ENCODE measurements at places on chromosomes 5 and 9.

- no peak for DNase-seq
Observed at GRCh38 chr5:119275601-119276173, 80.1 kb upstream of the TNFAIP8 start.

DNA sequence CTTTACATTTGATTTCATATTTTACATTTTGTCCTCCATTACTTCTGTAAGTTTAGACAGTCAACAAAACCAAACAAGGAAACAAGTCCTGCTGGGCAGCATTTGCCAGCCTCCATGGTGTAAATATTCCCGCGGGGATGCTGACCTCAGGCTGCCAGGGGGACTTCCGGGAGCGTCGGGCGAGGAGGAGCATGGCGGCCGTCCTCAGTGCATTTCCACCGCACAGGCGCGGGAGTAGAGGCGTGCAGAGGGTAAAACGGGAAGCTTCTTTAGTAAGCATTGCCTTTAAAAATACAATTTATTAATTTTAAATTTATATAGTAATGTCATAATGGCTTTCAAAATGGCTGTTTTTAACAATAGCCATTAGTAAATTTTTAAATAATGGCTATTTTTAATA is 385.3 kb upstream of the IRX4 start:
- no peak for DNase-seq

DNA sequence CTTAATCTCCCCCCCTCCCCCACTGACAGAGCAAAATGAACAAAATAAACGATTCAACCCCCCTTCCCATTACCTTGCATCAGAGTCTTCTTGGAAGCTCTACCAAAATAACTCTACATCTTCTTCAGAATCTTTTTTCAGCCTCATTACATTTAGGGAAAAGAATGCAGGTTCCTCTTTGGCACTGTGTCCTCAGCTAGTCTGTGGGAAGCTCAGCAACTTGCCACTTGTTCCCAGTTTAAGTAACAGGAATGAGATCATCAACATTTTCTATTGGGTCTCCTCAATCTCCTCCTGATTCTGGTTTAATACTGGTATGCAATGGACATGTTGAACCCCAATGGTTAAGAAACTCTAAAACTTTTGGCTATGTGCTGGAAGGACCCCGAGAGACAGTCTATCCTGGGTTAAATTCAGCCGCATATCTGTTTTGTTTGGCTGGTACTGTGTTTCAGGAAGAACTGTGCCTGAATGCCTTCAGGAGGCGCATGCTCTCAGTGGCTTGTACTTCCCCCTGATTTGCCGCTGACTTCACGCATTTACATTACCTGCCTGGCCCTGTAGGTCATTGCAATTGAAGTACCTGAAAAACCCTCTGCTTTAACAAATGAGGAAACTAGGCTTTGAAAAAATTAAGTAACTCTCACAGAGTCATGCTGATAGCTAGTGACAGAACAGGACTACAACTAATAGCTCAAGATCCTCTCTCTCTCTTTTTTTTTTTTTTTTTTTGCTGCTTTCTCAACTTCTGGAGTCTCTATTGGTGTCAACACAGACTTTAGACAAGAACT is 78.1 kb upstream of the HMHB1 start:
- no peak for DNase-seq

GRCh38 chr9:34079181-34079580 is 30.5 kb upstream of the UBAP2 start:
- DNase-seq = no peak

DNA sequence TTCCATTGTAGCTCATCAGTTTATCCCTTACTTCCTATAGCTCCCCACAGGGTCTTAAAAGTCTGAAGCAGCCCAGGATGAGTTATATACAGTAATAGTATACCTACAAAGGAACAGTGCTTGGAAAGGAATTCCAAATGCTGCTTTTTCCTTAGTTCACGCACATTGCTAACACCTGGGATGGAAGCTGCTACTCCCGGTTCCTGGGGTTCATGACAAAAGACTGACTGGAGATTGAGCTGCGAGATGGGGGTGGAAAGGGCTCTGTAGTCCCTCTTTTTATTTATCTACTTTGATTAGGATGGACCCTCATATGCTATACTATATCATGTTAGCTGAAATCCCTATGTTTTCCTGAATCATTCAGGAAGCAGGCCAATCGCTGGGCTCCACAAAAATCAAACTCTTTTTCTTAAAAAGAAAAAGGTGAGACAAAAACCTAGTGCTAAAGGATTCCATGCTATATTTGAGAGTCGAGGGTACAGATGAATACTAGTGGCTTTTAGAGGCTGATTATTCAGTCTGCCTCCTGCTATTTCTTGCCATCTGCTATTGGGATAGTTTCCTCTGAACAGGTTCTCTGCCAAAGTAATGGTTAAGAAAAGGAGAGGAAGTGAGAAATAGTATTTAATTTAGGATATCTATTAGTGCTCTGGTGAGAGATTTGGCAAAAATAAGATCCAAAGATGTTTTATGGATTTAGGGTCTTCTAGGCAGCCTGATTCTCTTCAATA is 81.2 kb downstream of the MRPS27 start:
- no peak for DNase-seq

DNA sequence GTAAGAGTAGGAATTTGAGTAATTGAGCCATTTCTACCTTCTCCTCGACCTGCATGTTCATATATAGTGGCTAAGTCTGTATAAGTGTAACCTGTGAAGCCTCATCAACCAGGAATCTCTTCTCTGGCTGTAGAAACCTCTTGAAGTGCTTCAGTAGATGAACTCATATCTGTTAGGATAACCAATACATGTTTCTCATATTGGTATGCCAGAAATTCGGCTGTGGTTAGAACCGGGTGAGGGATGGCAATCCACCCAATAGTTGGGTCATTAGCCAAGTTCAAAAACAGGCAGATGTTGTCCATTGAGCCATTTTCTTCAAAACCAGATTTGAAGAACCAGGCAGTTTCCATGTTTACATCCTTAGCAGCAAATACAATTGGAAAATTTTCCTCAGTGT is 28.9 kb upstream of the GSN start:
- DNase-seq = no peak

- no peak for DNase-seq
Observed at GRCh38 chr5:162240734-162241133, 173.2 kb downstream of the GABRG2 start.

- DNase-seq = no peak
Observed at GRCh38 chr5:154611341-154611767, 133.3 kb upstream of the HAND1 start.

- no peak for DNase-seq
Observed at GRCh38 chr9:113992276-113992951, 85.7 kb downstream of the AMBP start.

GRCh38 chr9:98445576-98445975 is 190.1 kb upstream of the TBC1D2 start:
- no peak for DNase-seq

DNA sequence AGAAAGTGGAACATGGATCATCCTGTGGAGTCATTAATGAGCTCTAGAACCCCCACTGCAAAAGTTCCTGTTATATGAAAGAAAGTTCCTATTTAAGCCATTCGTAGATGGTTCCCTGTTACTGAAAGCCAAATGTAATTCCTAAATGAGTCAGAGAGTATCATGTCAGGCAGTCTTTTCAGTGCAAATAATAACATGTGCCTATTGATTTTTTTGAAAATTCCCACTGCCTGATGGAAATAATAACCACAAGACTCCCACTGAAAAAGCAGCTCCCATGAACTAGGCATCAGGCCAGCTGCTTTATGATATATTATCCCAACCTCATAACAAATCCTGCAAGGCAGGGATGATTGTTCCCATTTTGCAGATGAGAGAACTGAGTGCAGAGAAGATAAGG is 217.2 kb downstream of the DAB2IP start:
- no peak for DNase-seq

- peak; percentile 39 for DNase-seq
Observed at GRCh38 chr5:152532714-152533113, 127.6 kb upstream of the NMUR2 start.

DNA sequence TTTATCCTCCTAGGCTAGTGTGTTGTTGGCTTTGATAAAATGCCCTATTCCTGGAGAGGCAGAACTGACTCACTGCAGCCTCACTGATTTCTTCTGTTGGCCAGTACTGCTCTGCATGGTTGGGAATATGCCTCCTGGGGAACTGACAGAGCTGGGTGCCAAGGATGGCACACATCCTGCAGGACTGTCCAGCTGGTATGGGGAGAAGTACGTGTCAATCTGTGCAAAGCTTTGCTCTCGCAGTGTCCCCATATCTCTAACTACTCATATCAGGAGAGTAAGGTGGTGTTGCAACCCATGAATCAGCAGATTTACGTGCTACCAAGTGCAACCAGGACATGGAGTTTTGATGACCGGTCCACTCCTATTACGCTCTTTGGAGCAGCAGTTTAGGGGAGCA is 74.7 kb downstream of the TEK start:
- DNase-seq = no peak

DNA sequence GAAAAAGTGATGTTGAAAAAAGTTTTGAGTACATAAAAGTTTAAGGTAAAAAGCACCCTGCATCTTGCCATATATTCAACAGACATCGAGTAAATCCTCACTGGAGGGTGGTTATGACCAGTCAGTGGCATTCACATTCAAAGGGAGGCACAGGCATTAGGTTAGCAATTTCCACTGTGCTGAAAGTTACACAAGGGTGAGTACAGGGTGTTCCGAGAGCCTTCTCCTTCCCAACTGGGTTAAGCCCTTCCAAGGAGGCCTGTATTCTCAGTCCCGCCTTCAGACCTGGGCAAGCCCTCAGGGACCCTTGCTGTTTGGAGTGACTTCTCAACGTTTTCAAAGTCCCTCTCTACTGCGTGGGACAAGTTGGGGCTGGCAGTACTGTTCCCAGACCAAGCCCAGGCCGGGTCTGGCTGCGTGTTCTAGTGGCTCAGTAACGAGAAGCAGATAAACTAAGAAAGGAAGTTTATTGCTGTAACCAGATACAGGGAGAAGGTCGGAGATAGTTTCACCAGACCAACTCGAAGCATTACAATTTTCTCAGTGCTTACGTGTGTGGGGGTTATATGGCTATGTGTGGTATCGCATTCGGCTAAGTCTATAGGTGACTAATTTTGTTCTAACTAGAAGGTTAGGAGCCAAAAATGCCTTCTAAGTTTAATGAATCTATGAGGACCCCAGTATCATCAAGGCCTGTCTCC is 13.0 kb upstream of the SETX start:
- DNase-seq = no peak

- DNase-seq = no peak
Observed at GRCh38 chr9:4287386-4287785, 12.5 kb downstream of the GLIS3 start.

DNA sequence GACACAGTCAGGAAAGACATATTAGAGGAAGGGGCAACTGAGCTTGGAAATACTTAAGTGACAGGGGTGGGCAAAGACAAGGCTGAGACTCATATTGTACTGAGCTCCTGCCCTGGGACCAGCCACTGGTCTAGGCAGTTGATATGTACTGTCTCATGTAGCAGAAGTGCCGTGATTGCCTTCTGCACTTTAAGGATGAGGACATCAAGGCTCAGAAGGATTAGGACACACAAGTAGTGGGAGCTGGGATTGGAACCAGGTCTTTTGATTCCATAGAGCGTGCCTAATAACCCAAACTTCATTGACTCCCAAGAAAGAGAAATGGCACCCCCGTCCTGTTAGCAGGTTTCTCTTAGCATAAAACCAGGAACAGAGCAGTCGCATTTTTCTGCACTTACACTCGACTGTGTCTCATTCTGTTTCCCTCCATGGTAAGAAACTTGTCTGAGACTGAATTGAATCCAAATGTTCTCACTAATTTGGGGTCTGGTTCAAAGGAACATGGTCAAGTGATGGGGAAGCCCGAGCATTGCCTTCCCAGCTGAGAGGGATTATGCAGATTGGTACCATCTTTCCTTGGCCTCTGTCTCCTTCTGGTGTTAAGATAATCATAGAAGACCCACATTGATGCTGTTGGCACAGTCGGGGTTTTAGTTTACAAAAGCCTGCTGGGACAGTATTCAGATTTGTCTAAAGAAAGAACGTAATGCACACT is 70.4 kb downstream of the ANGPTL2 start:
- no peak for DNase-seq

DNA sequence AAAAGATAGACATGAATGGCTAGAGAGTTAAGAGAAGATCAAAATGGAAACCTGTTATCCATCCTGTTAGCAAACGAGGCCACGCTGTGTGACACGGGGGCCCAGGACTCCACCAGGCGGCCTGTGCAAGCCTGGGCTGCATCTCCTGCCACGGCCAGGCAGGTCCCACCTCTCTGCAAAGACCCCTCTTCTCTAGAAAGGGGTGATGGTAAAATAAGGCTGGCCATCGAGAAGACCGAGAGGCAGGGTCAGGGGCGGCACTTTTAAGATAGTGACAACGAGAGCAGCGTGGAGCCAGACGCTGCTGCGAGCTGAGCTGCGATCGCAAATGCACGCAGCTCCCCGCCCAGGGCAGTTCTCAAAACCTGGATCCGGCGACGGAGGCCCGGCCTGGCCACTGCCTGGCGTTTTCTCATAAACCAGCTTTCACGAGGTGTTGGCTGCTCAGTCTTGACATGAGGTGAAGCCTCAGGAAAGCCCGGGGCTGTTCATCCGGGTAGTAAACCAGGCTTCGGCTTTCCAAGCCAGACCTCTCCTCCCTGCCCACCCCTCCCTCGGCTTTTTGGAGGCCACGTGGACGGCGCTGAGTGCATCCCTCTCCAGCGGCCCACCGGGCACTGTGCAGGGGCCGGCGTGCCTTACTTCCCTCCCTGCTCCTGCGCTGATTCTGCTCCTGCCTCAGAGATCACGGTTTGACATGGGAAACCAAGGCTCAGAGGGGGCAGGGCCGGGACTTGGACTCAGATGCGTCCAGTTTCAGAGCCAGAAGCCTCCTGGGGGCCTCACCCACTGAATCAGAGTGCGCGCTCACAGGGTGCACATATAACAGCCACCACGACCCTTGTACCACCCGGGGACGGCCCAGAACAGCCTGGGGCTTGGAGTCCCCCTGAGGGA is 151.6 kb upstream of the PHYKPL start:
- no peak for DNase-seq

All from NCI-H510A treated with DMSO at 0.1 percent for 48 hours (cell line).